Mesenteric fat pad (tissue), 1 donor: ENCODE measurements at places on chromosomes 3 and 15. TPM values are rescaled to one million over a fixed set of nuclear protein-coding genes. Genes with fewer than 3 reads are reported as not detected.

HTR3E gene
- not detected for total RNA-seq

ABHD17C gene
- total RNA-seq = 5.0 TPM

WDR93 gene
- 0.32 TPM for total RNA-seq

TRIM71 gene
- total RNA-seq = not detected

TLE3 gene
- 52.5 TPM for total RNA-seq

GPR15 gene
- not detected for total RNA-seq

PRR20G gene
- not detected for total RNA-seq

TNIK gene
- total RNA-seq = 3.7 TPM

BCL2A1 gene
- 18.1 TPM for total RNA-seq

NR2E3 gene
- not detected for total RNA-seq

ZPLD1 gene
- total RNA-seq = not detected

- DNase-seq = no peak
Observed at GRCh38 chr3:66789580-66790237, 208.4 kb upstream of the KBTBD8 start.

GRCh38 chr3:78406396-78406795 is 1361.4 kb downstream of the ROBO1 start:
- no peak for DNase-seq

- DNase-seq = no peak
Observed at GRCh38 chr15:101445562-101446517, 43.7 kb downstream of the PCSK6 start.

- DNase-seq = no peak
Observed at GRCh38 chr3:187011915-187012314, 81.6 kb downstream of the ST6GAL1 start.

DNA sequence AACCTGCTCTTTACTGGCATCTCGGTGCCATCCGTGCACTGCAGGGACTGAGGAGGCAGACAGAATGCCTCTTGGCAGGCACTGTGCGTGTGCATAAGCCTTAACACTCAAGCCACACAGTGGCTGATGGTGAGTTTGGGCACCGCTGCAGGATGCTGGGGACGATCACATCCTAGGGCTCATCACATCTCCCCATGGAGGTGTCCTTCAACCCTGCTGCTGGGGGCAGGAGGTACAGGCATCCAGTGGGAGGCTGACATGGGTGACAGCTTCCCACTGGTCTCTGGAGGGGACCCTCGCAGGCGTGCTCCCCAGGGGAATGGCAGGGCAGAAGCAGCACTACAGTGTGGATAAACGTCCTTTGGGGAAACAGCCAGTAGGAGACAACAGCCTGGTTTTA is 190.9 kb downstream of the ADAMTS17 start:
- peak; percentile 73 for DNase-seq

DNA sequence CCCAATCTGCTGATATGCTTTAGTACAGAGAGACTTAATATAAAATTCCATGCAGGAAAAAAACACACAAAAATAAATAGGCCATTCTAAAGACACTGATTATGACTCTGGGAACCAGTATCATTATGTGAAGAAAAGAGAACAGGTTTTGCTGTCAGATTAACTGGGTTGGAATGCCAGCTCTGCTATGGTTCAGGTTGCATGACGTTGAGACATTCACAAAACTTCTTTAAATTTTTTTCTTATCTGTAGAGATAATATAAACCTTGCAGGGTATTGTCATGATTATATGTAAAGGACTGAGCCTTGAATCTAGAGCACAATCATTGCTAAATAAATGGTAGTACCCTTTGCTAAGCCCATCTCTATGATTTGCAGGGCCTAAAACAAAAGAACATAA is 86.0 kb downstream of the CPNE4 start:
- no peak for DNase-seq

DNA sequence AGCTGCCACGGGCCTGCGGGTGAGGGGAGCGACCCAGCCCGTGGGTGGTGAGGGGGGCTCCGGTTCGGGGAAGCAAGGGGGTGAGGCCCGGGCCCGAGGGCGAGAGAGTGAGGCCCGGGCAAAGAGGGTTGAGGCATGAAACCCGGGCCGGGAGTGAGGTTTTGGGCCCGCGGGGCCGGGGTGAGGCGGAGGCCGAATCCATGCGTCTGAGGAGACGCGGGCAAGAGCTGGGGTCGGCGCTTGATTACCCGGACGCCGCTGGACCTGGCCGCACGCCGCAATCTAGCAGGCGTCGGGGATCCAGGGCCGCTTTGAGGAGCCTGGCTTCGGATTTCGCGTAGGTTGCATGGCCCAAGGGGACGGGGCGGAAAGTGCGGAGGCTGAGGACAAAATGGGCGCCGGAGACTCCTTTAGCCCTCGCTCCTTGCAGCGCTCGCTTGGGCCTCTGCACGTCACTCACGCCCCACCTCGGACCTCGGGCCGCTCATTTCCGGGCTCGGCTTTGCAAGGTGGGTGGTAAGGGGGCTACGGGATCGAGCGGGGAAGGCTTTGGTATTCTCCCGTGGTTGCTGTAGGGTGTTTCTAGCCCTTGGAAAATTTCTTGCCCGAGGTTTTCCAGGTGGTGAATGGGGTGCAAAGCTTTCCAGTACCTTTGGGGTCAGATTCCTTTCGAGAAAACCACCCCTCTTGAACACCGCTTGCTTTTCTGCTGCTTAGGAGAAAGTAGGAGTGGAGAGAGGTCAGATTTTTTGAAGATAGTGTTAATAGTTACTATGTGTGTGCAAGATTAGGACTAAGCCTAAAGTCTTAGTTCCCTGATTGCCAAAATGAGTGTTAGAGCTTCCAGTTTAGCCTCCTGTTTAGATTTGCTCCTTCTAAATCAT is 827 bp downstream of the SLC25A36 start:
- no peak for DNase-seq

GRCh38 chr3:12708584-12709192 is 44.8 kb upstream of the RAF1 start:
- no peak for DNase-seq

GRCh38 chr3:56869157-56869889 is 67.6 kb upstream of the ARHGEF3 start:
- DNase-seq = no peak

DNA sequence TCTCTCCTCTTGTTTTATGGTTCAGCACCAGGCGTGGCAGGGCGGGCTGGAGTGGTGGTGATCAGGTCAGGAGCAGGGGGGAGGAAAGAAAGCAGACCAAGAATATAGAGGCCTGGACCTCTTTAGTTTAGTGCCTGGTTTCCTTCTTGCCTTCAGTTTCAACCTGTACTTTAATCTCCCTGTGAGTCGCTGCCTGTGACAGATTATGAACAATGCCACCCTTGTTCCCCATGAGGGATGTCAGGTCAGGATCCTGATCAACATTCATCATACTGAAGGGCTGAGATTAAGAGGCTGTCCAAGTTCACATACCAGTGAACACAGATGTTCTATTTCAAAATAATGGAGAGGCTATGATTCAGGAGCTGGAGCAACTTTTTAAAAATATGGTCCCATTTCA is 11.4 kb downstream of the ENTPD3 start:
- DNase-seq = no peak

- DNase-seq = no peak
Observed at GRCh38 chr15:93167291-93167690, 78.3 kb upstream of the RGMA start.

DNA sequence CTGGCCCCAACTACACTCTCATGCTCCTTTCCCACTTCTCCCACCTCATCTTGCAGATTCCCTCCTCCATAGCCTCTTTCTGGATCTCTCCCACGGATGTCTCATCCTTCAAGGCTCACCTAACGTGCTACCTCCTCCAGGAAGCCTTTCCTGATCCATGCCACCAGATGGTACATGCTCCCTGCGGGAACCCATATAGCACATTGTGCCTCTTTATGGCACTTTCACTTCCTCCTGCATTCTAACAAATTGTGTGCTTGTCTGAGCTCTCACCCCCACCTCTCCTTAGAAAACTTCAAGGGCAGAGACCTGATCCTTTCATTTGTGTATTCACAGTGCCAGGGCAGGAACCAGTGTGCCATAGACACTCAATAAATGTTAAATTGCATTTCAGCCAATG is 63.0 kb downstream of the HES1 start:
- DNase-seq = no peak

GRCh38 chr15:74387141-74387541 is 19.7 kb upstream of the CYP11A1 start:
- DNase-seq = no peak

- DNase-seq = no peak
Observed at GRCh38 chr3:122104515-122105194, 49.5 kb downstream of the CD86 start.

DNA sequence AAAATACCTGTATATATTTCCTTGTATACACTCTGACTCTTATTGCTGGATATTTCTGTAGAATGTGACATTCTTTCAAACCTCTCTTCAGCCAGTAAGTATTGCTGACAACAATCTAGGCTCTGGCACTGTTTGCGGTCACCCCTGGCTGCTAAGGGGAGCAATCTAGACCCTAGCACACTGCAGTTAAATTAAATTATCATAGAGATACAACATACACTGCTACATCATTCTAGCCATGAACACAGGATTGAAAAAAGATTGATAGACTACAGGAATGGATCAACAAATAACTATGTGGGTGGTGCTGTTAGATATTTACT is 108.7 kb upstream of the MEIS2 start:
- no peak for DNase-seq

GRCh38 chr15:59292442-59293151 is 80.1 kb downstream of the MYO1E start:
- no peak for DNase-seq

DNA sequence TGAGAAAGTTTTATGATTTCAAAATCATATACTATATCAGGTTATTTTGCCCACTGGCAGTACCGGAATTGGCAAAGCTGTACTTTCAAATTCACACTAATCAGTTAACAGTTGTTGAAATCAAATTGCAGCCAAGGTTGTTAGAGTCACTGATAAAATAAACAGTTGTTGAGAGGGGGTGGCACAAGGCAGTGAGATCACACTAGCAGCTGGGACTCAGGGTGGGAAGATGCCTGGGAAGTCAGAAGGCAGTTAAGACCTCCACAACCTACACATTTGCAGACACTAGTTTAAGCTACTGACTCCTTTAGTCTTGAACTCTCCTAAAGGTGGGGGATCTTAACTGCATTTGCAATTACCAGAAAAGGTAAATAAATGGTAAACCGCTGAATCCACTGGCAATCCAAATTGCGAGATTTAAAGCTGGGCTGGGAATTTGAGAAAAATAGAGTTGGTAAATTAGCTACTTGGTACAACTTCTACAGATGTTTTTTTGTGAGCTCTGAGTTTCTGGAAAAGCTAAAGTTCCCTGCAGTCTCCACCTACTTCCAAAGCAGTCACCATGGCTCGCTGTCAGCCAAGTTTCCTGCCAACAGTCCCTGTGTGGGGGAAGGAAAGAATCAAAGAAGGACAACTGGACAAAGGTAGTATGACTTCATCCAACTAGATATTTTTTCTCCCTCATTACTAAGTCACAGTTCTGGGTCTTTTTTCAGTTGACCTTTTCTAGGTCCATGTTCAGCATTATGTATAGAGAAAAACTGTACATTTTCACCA is 105.7 kb downstream of the ZNF385D start:
- no peak for DNase-seq

DNA sequence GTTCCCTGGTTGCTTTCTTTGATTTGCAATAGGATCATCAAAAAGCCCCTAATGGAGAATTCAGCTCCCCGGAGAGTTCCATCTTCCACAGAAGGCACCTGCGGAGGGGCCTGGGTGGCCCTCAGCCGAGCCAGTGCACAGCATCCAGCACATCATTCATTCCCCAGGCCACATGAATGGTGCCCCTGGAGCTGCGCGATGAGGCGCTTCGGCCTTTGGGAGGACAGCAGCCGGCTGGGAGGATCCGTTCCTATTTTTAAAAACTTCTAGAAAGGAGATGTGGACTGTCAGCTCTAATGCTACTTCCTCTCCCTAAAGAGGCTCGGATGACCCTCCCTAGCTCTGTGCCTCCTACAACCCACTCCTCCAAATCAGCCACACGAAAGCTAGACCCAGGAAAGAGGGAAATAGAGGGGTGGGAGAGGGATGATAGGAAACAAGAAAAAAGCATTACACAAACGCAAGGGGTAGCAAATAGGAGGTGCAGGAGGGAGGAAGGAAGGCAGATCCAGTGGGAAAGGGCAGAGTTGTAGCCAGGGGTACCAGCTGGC is 20.3 kb downstream of the EHD4 start:
- DNase-seq = peak; percentile 81

DNA sequence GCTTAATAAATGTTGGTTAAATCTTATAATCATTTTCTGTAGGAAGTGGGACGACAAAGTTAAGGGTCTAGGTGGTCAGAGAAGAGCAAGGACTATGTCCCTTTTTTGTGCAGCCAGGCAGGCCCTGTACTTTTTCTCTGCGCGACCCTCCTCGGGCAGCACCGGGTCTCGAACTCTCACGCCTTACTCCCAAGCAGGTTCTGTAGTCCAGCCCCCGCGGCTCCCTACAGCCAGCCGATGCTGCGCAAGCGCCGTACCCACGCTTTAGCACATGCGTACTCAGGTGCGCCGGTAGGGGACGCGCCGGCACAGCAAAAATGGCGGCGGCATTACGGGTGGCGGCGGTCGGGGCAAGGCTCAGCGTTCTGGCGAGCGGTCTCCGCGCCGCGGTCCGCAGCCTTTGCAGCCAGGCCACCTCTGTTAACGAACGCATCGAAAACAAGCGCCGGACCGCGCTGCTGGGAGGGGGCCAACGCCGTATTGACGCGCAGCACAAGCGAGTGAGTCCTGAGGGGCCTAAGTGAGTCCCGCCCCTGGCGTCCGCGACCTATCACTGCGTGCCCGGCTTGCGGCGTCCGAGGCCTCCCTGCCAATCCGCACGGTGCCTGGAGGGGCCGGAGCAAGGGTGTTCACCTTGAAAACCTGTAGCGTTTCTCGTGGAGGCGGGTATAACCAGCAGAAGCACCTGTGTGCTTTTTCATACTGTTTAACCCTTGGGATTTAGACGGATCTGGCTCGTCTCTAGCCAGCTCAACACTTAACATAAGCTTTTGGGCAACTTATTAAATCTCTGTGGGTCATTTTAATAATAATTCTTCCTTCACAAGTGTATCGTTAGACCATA is at the start of gene PCCB:
Gene PCCB, plus strand, starts transcription at position 282 of the 844 bp plus-strand sequence. Its CDS starts 36 bp downstream, at position 318.
- DNase-seq = peak; percentile 97

DNA sequence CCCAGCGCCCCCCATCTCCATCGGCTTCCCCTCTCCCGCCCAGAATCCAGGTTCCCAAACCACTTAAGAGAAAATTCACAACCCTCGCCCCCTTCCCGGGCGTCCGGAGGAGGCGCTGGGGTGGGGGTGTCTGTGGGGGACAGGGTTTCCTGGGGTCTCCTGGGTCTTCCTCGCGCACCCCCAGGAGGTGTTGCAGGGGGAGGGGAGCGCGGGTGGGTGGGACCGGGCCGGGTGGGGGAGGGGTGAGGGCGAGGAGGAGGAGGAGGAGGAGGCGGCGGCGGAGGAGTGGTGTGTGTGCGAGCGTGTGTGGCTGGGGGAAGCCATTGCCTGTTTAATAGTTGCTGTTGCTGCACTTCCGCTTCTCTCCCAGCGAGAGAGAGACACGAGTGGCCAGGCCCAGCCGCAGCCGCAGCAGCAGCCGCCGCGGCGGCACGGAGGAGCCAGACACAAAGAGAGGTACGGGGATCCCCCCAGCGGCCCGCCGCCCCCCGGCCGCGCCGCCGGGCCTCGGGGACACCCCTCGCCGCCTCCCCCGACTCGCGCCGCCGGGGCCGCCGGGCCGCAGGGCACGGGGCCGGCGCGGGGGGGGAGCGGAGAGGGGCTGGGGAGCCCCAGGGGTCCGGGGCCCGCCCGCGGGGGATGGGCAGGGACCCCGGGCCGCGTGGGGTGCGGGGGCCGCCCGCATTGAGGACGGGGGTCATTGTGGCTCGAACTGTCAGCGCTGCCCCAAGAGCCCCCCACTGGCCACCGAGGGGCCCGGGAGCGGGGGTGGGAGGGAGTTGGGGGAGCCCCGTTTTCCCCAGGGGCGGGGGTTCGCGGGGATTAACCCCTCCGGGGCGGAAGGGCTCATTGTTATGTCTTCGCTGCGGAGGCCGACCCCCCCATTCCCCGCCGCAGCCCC is at the start of gene UBE2E1:
Gene UBE2E1, plus strand, starts transcription at position 323 of the 901 bp plus-strand sequence. CDS start 1,315 bp downstream, outside the sequence.
- DNase-seq = no peak

- DNase-seq = no peak
Observed at GRCh38 chr15:75727851-75728715, 15.4 kb upstream of the CSPG4 start.
